ENCODE measurements at places on chromosomes 11 and 22.
A peak's percentile ranks its signal among the peaks of the same experiment; 100 is the strongest.

- peak; percentile 99 for DNase-seq
These were observed at the start of gene CEP126 for GRCh38 chr11:101914738-101915426. TSS of gene CEP126 (plus strand) at chr11:101915010. CDS start at chr11:101915285, 275 bp downstream.

GRCh38 chr11:14499178-14499559 lies 442 bp downstream of the COPB1 start:
- peak; percentile 60 for DNase-seq

DNA sequence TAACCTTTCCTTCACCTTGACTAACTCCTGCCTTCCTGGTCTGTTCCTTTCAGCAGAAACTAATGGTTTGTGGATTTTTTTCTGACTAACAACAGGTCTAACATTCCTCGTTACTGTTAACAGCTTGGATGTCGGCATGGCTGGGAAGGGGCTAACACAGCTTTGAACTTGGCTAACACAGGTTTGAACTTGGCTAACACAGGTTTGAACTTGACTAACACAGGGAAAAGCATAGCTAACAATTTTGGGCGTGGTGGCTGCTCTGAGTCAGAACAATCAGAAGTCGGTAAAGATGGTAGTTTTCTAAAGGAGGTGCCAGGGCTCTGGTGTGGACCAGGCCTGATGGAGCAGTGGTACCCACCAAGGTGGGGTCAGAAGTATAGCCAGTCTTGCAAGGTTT lies 16.1 kb downstream of the MIAT start:
- peak; percentile 42 for DNase-seq

DNA sequence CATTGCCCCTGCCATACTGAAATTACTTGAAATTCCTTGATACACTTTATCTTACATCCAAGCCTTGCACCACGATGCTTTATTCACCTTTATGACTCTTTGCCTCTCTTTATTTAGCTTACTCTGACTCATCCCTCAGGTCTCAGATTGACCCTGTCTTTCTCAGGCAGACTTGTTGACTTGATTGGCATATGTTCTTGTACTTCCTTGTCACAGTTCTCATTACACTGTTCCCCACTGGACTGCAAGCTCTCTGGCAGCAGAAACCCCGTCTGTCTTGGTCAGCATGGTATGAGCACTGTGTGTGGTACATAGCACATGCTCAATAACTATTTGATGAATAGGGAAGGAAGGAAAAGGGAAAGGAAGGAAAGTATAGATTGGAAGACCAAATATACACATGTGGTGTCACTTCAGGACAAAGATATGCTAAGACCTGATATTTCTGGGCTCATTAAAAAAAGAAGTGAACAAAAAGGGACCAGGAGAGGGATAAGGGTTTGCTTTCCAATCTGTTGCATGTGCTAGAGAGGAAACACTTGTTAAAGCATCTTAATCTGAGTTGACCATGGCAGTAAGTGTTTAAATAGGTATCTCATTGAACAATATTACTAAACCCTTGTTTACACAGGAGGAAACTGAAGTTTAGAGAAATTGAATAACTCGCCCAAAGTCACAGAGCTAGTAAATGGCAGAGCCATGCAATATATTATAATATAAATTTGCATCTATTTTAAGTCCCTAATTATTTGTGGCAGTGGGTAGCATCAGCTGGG lies 7.2 kb downstream of the LYVE1 start:
- no peak for DNase-seq

DNA sequence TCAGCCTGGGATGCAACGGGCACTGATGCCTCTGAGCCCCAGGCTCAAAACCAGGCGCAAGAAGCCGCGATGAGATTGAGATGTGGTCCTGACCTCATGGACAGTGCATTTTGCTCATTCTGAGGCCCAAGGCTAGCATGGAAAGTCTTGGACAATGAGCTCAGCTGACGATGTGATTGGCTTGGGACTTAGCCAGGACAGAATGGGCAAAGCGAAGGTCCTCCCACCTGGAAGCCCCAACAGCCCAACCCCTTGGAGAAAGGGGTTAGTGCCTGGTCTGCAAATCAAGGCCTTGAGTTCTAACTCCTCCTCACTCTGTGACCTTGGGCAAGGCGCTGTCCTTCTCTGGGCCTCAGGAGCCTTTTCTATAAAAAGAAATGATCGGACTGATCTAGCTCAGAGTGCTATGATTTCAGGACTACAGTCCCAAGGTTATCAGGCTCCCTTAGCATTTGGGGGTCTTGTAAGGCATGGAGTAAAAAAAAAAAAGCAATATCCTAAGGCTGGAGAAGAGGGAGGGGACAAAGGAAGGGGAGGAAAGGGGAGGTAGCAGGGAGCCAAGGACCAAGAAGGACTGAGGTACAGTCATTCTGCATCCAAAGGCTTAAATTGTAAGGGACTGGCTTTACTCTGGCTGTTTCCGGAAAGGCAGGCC lies 2.7 kb downstream of the SLC43A3 start:
- no peak for DNase-seq

GRCh38 chr11:10492084-10492483 lies 37.0 kb downstream of the AMPD3 start:
- no peak for DNase-seq

DNA sequence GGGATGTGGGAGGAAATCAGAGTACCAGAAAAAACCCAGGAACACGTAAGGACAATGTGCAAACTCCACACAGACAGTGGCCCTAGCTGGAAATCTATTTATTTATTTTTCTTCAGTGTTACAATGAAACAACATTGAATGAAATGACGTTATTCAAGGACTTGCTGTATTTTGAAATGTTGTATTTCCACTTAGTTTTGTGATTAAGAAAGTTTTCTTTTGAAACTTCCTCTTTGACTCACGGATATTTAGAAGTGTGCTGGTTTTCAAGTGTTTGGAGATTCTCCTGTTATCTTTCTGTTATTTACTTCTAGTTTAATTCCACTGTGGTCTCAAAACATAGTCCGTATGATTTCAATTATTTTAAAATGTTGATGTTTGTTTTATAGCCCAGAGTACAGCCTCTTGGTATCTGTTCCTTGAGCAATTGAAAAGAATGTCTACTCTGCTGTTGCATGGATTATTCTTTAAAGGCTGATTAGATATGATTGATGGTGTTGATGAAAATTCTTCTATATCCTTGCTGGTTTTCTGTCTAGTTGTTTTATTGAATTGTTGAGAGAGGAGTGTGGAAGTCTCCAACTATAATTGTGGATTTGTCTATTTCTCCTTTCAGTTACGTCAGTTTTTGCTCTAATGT lies 141.0 kb downstream of the ARHGAP20 start:
- no peak for DNase-seq

DNA sequence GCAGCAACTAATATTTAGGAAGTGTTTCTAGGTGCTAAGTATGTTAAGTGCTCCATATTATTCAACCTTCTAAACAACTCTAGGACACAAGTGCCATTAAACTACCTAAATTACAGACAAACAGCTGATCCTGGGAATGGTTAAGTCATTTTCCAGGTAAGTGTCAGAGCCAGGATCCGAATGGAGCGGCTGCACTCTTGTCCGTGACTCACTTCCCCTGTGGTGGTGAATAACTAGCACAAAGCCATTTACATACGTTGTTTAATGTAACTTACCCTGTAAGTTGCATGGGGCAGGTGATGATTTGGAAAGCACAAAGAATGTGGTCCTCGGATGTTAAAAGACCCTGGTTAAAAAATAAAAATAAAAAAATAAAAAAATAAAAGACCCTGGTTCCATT lies 8.8 kb upstream of the PRG2 start:
- no peak for DNase-seq

DNA sequence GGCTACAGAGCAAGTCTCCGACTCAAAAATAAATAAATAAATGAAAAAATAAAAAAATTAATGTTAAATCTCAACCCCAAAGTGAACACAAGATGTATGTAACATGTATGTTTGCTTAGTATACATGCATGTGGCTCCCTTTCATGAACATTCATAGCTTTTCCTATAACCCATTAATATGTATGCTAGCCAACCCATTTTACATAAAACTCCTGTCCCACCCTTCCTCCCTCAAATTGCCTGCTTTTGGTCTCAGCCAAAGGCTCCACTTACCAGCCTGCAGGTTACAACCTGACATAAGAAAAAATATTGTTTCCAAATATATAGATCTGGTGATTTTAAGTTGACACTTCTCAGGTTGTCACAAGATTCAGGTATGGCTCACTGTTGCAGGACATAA lies 3.7 kb upstream of the FOLR1 start:
- no peak for DNase-seq

GRCh38 chr11:47394322-47395222 lies 13.8 kb upstream of the SLC39A13 start:
- DNase-seq: no peak

DNA sequence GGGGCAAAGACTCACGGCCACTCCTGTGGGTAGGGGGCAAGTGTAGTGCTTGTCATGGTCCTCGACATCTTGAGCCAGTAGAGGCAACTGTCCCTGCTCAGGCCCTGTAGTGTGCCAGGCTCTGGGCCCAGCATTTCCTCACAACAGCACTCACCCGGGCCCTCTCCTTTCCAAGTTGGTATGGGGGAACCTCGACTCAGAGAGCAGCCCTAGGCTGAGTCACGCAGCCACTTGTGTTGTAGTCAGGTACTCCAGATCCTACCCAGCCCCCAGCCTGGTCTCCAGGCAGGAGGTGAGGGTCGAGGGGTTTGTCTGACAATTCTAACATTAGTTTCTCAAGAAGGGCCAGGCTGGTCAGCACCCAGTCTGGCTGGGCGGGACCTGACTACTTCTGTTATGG lies 4.1 kb downstream of the RELT start:
- DNase-seq: no peak

GRCh38 chr11:62081378-62082291 lies 42.2 kb upstream of the INCENP start:
- peak; percentile 87 for DNase-seq

- DNase-seq: no peak
These were observed 96.1 kb upstream of the BID start for GRCh38 chr22:17870407-17870806.

- no peak for DNase-seq
These were observed 3.5 kb downstream of the KLHDC7B start for GRCh38 chr22:50548921-50549790.

DNA sequence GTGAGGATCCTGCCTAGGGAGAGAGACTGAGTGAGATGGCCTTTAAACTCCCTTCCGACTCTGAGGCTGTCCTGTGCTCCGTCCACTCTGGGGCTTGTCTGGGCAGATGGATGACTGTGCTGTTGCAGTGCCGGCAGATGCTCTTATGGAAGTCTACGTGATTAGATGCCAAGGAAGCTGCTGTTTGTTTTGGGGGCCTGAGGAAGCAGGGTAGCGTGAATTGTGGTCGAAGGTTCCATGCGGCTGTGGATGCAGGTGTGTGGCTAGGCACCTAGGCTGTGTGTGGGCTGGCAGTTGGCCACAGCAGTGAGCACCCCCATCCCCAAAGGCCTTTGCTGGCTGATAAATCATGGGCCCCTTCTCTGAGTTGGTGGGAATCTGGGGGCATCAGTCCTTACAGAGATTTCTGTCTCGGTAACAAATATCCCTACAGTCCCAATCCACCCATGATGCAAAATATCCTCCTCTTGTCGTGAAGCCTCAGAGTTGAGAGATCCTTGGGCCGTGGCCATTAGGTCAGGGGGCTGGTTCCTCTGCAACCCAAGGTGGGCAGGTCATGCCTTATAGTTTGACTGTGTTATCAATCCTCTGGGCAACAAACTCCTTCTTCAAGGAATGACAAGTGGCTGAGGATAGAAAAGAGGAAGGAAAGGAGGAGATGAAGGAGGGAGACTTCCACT lies 31.2 kb downstream of the AMPD3 start:
- DNase-seq: no peak

- DNase-seq: peak; percentile 65
These were observed 64.4 kb upstream of the HORMAD2 start for GRCh38 chr22:30015846-30016245.

DNA sequence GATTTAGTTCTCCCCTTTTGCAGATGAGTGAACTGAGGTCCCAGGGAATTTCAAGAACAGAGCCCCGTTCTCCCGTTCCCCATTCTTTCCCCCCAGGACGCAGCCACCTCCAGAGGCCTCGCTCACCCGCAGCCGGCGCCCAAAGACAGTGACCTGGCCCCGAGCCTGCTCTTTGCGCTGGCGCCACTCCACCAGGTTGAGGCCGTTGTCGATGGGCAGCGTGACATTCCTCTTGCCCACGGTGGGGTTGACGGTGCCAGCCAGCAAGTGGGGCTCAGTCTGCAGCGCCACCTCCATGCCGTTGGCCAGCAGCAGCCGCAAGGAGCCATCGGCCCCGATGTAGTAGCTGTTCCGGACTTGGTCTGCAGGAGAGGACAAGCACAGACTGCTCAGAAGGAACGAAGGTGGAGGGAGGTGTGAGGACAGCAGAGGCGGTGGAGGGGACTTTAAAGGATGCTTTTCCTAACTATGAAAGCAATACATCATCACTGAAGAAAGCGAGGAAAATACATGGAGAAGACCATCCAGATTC lies 101.4 kb upstream of the NARS2 start:
- DNase-seq: no peak

DNA sequence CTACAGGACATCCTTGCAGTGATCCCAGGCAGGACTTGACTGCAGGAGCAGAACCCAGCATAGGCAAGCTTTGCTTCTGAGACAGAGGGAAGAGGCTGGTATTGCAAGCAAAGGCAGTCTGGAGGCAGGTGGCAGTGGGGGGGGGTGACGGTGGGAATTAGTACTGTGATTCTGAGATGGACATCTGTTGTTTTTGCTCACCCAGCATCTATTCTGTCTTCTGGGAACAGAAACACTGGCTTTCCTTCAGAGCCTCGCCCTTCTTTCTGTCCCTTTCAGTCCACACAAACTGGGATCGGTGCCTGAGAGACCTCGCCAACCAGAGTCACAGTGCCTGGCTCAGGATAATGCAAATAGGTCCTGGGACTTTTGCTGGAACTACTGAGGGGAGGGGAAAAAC lies 31.2 kb upstream of the RASL10A start:
- DNase-seq: no peak

DNA sequence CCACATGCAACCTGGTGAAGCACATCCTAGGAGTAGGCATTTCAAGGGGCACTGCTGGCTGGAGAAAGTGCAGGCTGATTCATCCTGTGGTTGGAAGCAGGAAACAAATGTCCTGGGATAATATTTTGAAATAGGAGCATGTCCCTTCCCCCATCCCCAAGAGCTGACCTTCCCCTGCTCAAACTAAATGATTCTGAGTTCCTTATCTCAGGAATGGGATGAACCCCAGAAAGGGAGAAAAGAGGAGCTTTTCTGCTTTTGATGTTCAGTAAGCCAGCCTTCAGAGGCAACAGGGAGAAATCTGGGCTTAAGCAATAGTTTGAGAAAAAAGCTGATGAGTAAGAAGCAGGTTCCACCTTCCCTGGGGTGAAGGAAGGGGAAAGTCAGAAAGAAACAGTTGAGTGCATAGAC lies 19.5 kb upstream of the SPON1 start:
- peak; percentile 45 for DNase-seq

DNA sequence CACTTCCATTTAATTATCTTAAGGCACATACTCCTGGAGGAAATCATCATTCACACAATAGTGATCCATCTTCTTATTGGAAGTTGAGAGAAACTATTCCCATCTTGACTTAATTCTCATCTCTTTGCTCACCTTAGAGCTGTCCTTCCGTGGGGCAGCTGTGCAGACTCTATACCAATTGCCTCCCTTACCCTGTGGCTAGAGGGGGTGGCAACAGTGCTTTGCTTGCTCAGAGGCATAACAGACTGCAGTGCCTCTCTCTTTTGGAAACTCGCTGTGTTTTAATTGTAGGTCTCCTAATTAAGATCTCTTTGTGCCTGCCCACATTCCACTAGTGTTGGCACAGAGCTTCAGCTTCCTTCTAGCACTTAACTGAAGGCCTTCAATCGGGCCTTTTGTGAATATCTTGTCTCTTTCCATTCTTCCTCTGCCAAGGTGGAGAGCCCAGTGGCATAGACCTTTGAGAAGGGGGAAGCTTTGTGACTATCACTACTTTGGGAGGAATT lies 5.5 kb downstream of the KMT2A start:
- no peak for DNase-seq
